ENCODE measurements at places on chromosomes 1 and 21.

- no peak for DNase-seq
Observed at GRCh38 chr1:223183268-223183862, 40.3 kb upstream of the TLR5 start.

DNA sequence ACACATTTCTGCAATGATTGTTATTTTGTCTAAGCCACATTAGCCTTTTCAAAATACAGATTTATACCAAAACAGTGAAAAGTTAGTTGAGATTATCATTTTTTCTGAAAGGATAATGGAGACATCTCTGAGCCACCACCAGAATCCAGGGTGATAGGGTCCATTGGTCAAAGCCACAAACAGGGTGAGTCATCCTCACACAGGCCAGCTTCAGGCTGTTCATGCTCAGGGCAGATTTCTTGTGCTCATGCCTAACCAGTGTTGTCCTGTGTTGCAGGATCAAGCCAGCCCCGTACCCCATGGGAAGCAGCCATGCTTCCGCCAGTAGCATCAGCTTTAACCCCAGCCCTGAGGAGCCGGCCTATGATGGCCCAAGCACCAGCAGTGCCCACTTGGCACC, 13.4 kb downstream of the ELOA start:
- no peak for DNase-seq

GRCh38 chr1:177912991-177913390, 56.9 kb downstream of the SEC16B start:
- no peak for DNase-seq

DNA sequence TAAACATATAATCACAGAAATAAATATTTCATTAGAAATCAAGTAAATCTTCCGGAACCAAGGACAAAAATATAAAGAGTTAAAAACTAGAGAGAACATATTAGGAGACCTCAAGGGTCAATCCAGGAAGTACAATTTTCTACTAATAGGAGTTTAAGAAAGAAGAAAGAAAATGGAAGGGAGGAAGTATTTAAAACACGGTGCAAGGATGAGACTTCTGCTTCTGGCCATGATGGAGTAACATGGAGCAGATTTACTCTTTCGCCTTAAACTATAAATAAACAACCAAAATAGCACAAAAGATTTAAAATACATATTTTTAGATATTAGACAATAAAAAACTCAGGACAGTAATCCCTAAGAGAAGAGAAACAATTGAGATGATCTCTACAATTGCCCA, 12.6 kb upstream of the IFNAR1 start:
- no peak for DNase-seq

DNA sequence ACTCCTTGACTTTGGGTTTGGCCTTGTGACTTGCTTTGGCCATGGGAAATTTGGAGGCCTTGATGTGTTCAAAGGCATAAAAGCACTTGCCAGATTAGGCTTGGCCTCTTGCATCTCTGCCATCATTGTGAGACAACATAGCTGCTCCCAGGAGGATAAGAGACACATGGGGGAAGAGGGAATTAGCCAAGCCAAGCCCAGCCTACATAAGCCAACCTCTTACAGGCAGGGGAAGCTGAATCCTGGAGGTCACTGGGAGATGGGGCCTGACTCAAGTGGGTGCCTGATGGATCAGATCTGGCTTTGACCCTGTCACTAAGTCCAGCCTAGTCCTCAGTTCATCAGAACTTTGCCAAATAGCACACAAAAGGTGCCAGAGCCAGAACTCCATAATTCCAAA, 37.6 kb upstream of the HMGB4 start:
- no peak for DNase-seq

GRCh38 chr21:35233756-35234155, 184.7 kb upstream of the RUNX1 start:
- DNase-seq, result no peak

- DNase-seq, result no peak
Observed at GRCh38 chr1:14997646-14998276, 155.8 kb upstream of the TMEM51 start.

- peak; percentile 60 for DNase-seq
Observed at GRCh38 chr1:16386454-16387113, 19.5 kb downstream of the SZRD1 start.

GRCh38 chr1:164961715-164962114, 394.8 kb downstream of the LMX1A start:
- no peak for DNase-seq

DNA sequence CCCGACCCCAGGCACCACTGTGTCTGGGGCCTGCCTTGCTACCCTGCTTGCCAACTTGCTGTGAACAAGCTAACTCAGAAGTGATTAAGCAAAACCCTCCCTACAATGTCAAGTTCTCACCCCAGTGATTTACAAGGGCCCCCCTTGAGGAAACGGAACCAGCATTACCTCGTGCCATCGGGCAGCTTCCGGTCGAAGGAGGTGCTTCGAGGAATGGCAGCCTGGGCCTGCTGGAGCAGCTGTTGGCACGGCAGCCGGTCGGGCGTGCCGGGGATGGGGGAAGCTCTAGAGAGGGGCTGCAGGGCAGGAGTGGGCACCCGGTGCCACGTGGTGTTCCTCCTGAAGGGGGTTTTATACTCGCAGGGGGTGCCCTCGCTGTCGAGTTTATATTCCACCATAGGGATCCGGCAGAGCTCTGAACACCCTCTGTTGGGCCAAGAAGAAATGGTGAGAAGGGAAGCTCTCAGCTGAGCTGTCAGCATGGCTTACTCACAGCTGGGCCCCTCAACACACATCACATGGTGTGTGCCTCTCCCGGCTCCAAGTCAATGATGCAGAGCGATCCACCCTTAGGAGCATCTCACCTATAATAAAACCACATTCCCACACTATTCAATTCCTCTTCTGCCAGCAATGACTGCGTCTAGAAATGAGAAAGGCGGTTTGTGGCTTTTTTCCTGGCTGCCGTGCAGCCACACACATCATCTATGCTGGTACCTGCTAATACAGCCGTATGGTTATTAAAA, 184.4 kb downstream of the SIPA1L2 start:
- DNase-seq, result no peak

DNA sequence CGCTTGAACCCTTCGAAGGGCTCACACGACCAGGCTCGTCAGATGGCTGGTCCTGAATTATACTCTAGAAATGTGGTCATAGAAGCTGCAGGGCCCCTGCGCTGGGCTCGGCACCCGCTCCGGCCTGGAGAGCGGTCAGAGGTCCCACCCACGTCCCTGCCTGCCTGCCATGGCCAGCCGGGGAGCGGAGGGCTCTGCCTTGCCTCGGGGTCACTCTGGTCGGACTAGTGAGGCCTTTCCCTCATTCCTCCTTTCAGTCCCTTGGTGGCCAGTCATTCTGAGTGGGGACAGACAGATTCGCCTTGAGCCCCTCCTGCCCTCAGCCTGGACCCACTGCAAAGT, 529 bp upstream of the MARCKSL1 start:
- no peak for DNase-seq

DNA sequence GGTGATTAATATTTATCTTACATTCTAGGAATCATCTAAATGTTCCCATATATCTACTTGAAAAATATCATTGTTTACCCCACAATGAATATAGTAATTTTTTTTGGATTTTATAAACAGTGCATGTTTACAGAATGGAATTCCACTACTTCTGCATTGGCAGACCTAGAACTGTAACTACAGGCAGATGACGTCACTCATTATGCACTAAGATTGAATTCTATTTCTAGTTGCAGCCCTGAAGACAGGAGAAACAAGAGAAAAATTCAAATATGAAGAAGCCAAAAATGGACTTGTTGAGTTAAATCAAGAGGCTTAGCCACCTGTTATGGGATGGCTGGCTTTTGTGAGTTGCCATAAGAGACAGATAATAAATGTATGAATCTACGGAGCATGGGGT, 364.7 kb downstream of the PCP4 start:
- no peak for DNase-seq

DNA sequence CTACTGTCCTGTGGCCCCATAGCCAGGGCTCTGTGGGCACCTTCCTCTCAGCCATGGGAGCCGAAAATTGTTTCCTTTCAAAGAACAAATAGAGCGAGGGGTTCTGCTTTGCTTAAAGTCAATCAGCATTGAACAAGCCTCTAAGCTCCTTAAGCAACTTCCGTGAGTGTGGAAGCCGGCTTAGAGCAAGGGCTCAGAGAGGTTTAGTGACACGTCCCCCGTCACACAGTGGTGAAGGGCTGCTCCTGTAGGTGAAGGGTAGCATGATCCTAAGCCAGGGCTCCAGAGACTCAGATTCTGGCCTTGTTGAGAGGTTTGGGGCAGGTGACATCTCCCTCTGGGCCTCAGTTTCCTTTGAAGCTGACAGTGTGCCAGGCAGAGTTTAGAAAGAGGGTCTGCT, 94.0 kb upstream of the WNT4 start:
- no peak for DNase-seq

GRCh38 chr1:25679171-25679570, 62.6 kb downstream of the MAN1C1 start:
- DNase-seq, result no peak

GRCh38 chr1:51514733-51515132, 4.3 kb downstream of the EPS15 start:
- no peak for DNase-seq

GRCh38 chr1:229070168-229070567, 200.7 kb upstream of the RAB4A start:
- no peak for DNase-seq

DNA sequence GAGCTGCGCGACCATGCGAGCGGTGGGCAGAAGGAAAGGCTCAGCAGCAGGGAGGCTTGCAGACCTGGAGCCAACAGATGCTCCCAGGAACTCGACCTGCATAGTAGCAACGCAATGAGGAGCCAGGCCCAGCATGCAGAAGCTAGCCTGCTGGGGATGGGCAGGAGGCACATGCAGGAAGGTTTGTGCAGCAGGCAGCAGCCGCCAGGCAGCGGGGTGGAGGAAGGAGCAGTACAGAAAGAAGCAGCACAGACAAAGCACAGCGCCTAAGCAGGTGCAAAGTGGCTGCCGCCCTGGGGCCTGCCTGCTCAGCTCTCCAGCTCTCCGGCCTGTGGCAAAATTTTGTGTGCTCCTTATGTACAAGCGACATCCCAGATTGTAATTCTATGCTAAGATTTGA, 213.5 kb upstream of the MAP1LC3C start:
- DNase-seq, result no peak

GRCh38 chr1:68175621-68176398, 56.5 kb downstream of the WLS start:
- DNase-seq, result no peak

GRCh38 chr1:246690100-246690499, 34.1 kb upstream of the SCCPDH start:
- DNase-seq, result no peak

DNA sequence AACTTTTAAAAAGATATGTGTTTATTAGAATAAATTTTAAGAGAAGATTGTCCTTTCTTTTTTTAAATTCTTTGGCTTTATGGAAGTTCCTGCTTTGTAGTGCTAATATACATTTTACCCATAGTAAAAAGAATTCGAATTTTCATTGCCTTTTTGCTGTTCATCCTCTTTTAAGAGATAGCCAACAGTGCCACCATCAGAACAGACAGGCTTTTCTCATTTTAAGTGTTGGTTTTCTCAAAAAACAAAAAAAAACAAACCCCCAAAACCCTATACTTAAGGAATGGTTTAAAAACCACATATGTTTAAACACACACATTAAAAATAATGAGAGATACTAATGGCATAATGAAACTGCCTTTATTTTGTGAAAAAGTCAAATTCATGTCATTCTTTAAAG, 118.8 kb downstream of the NEK7 start:
- DNase-seq, result no peak

DNA sequence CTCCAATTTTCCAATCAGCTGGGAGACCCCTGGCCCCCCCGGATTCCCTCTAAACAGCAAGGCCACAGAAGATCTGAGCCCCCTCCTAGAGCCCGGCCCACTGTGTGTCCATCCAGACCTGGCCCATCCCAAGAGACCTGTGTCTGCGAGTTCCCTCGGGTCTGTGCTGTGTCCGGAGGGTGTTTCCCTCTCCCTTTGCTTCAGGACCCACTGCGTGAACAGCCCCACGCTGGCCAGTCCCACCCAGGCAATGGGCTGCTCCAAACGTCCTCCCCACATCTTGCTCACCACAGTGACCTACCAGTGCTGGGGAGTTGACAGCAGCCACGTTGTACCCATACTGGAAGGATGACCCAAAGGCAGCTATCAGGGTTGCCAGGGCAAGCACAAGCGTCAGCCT, 11.6 kb downstream of the SLC2A5 start:
- DNase-seq, result no peak

DNA sequence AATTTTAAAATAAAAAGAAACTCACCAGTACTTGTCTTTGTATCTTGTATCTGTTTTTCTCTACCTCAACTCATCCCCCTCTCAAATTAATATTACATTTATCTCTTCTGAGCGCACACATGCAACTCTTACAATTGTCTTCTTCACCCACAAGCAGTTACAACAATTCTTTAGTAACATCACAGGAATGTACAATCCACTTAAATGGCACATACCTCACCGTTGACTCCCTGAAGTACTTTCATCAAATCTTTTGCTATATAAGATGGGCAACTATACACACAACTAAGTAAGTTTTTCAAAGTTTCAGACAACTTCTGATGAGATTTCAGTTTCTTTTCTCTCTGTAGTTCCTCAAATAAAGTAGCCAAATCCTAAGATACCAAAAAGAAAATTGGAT, 28.3 kb downstream of the HEATR1 start:
- no peak for DNase-seq

GRCh38 chr1:1434131-1434823, 1.2 kb upstream of the VWA1 start:
- no peak for DNase-seq

DNA sequence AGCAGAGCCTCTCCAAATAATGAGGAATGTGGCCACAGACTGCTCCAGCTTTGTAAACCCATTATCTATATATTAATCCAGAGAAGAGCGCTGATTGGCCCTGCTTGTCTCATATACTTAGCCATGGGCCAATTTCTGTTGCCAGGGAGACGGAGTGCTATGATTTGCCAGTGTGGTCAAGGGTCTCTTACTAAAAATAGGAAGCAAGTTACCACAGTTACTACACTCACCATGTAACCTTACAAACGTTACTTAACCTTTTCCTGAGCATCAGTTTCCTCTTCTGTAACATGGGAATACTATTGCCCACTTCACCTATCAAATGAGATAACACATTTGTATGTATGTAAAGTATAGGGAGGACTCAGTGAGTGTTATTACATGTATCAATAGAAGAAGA, 7.7 kb upstream of the S100A2 start:
- no peak for DNase-seq
